ENCODE measurements at places on chromosomes 1 and 21. TPM values are rescaled to one million over a fixed set of nuclear protein-coding genes. Genes with fewer than 3 reads are reported as not detected.

The DNASE2B gene
- 0.16 TPM for polyA plus RNA-seq

The IL23R gene
- 1.1 TPM for polyA plus RNA-seq

The ADARB1 gene
- 12.1 TPM for polyA plus RNA-seq

The CYP4Z1 gene
- 0.03 TPM for polyA plus RNA-seq

DNA sequence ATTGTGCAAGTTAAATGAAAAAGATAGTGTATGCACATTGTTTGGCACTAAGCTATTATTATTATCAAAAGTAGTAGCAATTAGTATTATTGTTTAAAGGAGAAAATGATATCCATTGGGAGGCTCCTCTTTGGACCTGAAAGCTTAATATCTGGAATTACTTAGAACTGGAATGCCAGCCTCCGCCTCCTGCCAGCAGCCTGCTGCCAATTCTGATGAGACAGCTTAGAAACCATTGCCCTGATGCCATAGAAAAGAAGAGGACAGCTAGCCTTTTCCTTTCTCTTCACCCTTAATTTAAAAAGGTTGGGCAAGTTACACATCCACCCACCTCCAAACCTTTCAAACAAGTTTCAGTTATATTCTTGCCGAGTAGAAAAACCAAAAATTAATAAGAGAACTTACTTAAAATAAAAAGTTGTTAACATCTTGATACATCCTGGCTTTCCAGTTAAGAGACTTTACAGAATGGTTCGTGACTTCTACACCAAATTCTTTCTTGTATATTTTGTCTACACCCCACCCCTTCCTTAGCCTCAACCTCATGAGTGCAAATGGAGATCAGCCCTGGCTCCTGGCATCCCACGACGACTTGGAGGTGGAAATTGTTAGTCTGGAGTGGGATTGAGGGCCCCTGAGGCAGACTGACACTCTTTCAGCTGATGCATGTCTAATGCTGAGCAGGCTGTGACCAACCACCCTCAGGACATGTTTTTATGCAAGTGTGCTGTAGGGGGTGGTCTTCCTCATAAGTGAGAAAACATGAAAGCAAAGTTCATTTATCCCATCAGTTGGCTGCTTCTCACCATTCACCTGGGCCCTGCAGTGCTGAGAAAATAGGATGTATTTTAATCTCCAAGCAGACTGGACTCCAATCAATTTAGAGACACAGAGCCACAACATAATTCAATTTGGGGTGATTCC is 120.6 kb downstream of the KCNJ15 start:
- DNase-seq = no peak

DNA sequence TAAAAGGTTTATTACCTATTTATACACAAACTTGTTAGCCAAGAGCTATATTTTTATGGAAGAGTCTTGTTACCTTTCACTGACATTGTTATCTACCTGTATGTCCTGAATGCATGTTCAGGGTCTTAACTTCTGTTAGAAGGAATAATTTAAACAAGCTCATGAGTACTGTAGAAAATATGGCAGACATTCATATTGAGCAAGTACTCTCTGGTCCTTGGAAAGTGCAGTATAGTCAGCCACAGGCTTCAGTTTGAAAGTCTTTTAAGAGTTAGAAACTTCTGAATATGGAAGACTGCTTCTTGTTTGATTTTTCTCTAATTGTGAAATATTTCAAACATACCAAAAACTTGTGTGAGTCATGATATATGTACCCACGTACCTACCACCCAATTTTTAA is 16.6 kb downstream of the DIP2A start:
- no peak for DNase-seq

- no peak for DNase-seq
These were observed 54.7 kb downstream of the LHX8 start for GRCh38 chr1:75188892-75189291.

- no peak for DNase-seq
These were observed 241.4 kb downstream of the NFIA start for GRCh38 chr1:61323681-61324328.

Data from large intestine (tissue), 12 donors.